ENCODE measurements at places on chromosomes 2 and 18. TPM values are rescaled to one million over a fixed set of nuclear protein-coding genes. Genes with fewer than 3 reads are reported as not detected.

Gene SEPTIN2
- 226 TPM for total RNA-seq

GRCh38 chr18:21684731-21685130 is 19.8 kb downstream of the ABHD3 start:
- DNase-seq, result no peak

- DNase-seq, result no peak
Observed at GRCh38 chr2:21866316-21866715, 742.5 kb downstream of the TDRD15 start.

GRCh38 chr2:164257742-164258141 is 363.5 kb downstream of the GRB14 start:
- no peak for DNase-seq

- no peak for DNase-seq
Observed at GRCh38 chr2:131112529-131112928, 7.4 kb downstream of the PLEKHB2 start.

- DNase-seq, result no peak
Observed at GRCh38 chr2:78546843-78547242, 478.7 kb upstream of the REG3G start.

- DNase-seq, result no peak
Observed at GRCh38 chr18:45413180-45413836, 202.0 kb upstream of the SLC14A2 start.

Gene CPO
- total RNA-seq, result 1.2 TPM
